Natural killer cell (primary cell): ENCODE measurements at places on chromosomes 5 and 9.

- H3K36me3 ChIP-seq = no peaks in the 10 kb centered on the region
- H3K4me1 ChIP-seq = no peaks in the 10 kb centered on the region
- H3K4me3 ChIP-seq = no peak overlapping the region
- H3K27ac ChIP-seq = no peak overlapping the region
- no peaks in the 10 kb centered on the region for H3K27me3 ChIP-seq
These were observed 47.4 kb upstream of the ATG10 start for GRCh38 chr5:81924442-81924841.

GRCh38 chr5:111680737-111681413 lies 76.1 kb downstream of the NREP start:
- no peak for DNase-seq
- H3K4me3 ChIP-seq = no peak overlapping the region

DNA sequence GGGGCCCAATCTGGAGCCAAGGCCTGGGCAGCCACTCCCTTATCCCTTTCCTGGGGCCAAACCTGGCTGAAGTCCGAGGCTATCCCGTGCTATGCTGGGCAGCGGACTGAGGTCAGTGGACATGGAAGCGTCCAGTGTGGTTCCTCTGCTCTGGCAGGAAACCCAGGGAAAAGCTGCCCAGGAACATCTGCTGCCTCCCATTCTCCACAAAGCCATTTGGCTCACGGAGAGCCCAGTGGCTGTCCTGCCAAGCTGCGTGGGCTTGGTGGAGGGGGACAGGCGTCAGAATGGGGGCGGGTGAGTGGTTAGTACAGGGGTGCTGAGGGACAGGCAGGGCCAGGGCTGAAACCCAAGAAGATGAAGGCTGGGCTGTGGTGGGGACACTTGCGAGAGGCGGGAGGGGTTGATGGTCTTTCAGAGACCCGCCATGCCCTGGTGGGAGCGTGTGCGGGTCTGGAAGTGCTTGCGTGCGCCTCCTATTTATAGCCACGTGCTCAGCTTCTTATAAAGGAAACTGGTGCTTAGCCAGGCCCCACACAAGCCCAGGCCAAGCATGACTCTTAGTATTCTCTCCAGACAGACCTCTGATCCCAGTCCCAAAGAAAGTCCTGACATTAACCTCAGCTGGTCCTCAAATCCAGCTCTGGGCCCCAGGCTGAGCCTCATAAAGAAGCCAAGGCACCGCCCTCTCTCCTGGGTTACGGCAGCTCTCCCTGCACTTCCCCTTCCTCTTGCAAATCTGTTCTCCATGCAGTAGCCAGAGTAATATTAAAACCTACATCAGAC lies 9.4 kb upstream of the SLC6A7 start:
- DNase-seq = no peak
- H3K4me1 ChIP-seq = no peaks in the 10 kb centered on the region
- no peak overlapping the region for H3K4me3 ChIP-seq
- no peak overlapping the region for H3K27ac ChIP-seq

- no peaks in the 10 kb centered on the region for H3K27me3 ChIP-seq
- H3K4me3 ChIP-seq = no peak overlapping the region
- H3K4me1 ChIP-seq = peaks cover 34% of the 10 kb centered on the region
- DNase-seq = peak; percentile 36
- no peaks in the 10 kb centered on the region for H3K36me3 ChIP-seq
These were observed 69.0 kb downstream of the MVB12B start for GRCh38 chr9:126395439-126396212.

GRCh38 chr5:646396-647201 lies 34.5 kb downstream of the CEP72 start:
- H3K36me3 ChIP-seq = peaks cover 2% of the 10 kb centered on the region
- H3K4me1 ChIP-seq = no peaks in the 10 kb centered on the region
- no peak overlapping the region for H3K27ac ChIP-seq
- H3K27me3 ChIP-seq = no peaks in the 10 kb centered on the region

GRCh38 chr9:105385381-105385985 lies 62.4 kb upstream of the FSD1L start:
- H3K4me1 ChIP-seq = peaks cover 3% of the 10 kb centered on the region
- peak overlapping the region; percentile 46 for H3K4me3 ChIP-seq
- H3K27me3 ChIP-seq = no peaks in the 10 kb centered on the region
- H3K27ac ChIP-seq = no peak overlapping the region

DNA sequence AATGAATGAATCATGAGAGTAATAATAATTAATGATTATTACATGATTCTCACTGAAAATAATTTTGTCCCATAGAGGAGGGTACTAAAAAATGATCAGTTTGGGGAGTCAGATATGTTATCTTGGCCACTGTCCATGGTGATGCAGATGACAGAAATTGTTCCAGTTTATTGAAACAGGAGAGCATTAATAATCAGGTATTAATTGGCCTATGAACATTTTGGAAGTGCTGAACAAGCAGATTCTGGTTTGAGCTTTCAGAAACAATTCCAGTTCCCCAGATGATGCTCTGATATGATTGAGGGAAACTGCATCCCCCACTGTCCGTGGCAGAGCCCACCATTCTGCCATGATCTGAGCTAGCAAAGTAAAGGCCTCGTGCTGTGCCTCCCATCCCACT lies 345.2 kb downstream of the ZSWIM6 start:
- H3K4me1 ChIP-seq = peaks cover 5% of the 10 kb centered on the region
- H3K4me3 ChIP-seq = no peak overlapping the region
- DNase-seq = no peak
- no peaks in the 10 kb centered on the region for H3K36me3 ChIP-seq

DNA sequence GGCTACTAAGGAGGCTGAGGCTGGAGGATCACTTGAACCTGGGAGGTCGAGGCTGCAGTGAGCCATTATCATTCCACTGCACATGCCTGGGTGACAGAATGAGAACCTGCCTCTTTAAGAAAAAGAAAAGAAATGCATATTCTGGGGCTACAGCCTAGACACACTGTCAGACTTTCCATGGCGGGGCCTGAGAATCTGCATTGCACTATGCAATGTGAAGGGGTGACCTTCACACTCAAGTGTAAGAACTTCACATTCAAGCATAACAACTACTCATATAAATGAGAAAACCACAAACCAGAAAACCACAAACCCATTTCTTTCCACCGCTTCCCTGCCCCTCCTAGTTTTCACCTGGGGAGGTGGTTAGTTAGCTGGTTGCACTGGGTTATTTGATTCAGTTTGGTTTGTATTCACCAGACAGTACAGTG lies 18.0 kb upstream of the FBP2 start:
- peaks cover 3% of the 10 kb centered on the region for H3K4me1 ChIP-seq
- H3K27ac ChIP-seq = no peak overlapping the region
- no peaks in the 10 kb centered on the region for H3K27me3 ChIP-seq
- DNase-seq = peak; percentile 5

- H3K27me3 ChIP-seq = no peaks in the 10 kb centered on the region
- H3K4me1 ChIP-seq = no peaks in the 10 kb centered on the region
- H3K4me3 ChIP-seq = no peak overlapping the region
- H3K36me3 ChIP-seq = no peaks in the 10 kb centered on the region
These were observed 90.5 kb upstream of the TRIM32 start for GRCh38 chr9:116596646-116597045.

DNA sequence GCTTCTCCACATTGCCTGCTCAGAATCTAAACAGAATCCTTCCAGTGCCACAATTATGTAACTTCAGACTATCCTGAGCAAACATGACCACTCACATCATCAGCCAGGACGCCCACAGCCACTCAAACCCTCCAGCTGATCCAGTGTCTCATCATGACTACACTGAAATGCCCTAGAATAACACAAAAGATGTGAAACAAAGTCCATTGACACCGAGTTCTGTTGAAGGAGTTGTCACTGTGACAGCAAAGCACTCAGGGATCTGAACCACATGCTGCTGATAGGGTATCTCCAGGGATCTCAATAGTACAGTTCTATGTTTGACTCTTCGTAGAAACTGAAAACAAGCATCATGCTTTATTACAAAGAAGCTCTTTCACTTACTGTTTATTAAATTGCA lies 150.2 kb downstream of the GABBR2 start:
- H3K4me3 ChIP-seq = no peak overlapping the region
- no peaks in the 10 kb centered on the region for H3K4me1 ChIP-seq

DNA sequence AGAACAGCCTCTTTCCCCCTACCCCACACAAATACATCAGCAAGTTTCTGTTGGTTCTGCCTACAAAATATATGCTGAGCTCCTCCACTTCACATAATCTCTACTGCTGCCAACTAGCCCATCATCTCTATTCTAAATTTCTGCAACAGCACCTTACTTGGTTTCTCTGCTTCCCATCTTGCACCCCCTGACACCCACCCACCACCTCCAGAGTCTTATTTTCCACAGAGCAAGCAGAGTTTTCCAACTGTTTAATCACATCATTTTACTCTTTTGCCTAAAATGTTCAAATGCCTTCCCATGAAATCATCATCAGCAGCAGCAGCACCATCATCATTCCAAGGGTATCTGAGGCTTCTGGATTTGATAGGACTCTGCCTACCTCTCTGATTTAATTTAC lies 295.7 kb downstream of the CTNND2 start:
- no peak overlapping the region for H3K4me3 ChIP-seq
- no peaks in the 10 kb centered on the region for H3K27me3 ChIP-seq
- DNase-seq = no peak
- H3K27ac ChIP-seq = no peak overlapping the region
- H3K4me1 ChIP-seq = no peaks in the 10 kb centered on the region
- H3K36me3 ChIP-seq = no peaks in the 10 kb centered on the region

- H3K4me3 ChIP-seq = no peak overlapping the region
- peaks cover 9% of the 10 kb centered on the region for H3K4me1 ChIP-seq
- H3K36me3 ChIP-seq = no peaks in the 10 kb centered on the region
- H3K27me3 ChIP-seq = no peaks in the 10 kb centered on the region
These were observed 3.2 kb upstream of the C5orf63 start for GRCh38 chr5:127076315-127077129.

GRCh38 chr5:73066466-73066865 lies 53.9 kb upstream of the TMEM171 start:
- no peaks in the 10 kb centered on the region for H3K4me1 ChIP-seq
- H3K4me3 ChIP-seq = no peak overlapping the region
- DNase-seq = no peak
- no peak overlapping the region for H3K27ac ChIP-seq

DNA sequence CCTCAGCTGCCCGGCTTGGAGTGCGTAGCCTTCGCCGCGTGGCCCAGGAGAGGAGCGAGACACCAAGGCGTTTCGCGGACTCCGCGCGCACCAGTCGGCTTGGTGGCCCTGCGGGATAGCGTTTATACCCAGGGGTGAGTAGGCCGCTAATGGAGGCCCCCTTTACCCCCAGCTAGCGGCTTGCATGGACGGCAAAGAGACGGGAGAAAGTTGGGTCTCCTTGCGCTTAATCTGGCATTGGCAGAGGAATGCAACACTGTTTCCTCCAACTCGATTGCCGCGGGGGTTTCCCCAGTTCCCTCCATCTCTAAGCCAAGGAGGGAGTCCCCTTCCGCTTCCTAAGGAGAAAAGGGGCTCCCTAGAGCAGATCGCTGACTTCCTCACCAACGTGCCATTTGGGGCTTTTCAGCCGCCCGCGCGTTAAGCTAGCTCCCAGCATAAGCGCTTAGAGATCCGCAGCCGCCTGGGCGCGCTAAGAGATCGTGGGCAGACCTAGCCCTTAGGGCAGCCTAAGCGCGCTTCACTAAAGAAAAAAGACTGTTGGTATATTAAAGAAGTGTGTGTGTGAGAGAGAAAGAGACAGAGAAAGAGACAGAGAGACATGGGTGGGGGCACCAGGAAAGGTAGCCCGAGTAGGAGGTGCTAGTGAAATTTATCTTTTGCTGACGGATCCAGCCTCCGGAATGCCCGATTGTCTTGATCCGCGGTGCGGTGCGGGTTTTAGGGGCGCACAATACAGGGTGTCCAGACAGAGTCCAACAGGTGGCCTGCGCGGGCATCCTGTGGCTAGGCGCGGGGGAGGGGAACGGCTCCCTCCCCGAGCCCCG lies 597.9 kb upstream of the SGCD start:
- peaks cover 23% of the 10 kb centered on the region for H3K4me1 ChIP-seq
- peak overlapping the region; percentile 14 for H3K4me3 ChIP-seq
- peaks cover 37% of the 10 kb centered on the region for H3K27me3 ChIP-seq
- DNase-seq = peak; percentile 16

DNA sequence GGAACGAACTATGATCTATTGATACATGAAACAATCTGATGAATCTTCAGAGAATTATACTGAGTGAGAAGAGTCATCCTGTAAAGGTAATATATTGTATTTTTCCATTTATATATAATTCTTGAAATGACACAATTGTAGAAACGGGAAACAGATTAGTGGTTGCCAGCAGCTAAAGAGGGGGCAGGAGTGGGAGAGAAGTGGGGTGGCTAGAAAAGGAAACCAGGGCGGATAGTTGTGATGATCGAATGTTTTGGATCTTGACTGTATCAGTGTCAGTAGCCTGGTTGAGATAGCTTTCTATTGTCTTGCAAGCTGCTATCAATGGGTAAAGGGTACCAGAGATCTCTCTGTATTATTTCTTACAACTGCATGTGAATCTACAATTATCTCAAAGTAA lies 17.7 kb upstream of the RAPGEF1 start:
- peaks cover 12% of the 10 kb centered on the region for H3K4me1 ChIP-seq
- H3K36me3 ChIP-seq = no peaks in the 10 kb centered on the region
- no peak overlapping the region for H3K4me3 ChIP-seq
- H3K27ac ChIP-seq = no peak overlapping the region
- no peak for DNase-seq

GRCh38 chr9:122223435-122223834 lies 5.3 kb downstream of the LHX6 start:
- H3K4me3 ChIP-seq = no peak overlapping the region
- H3K36me3 ChIP-seq = no peaks in the 10 kb centered on the region
- peaks cover 21% of the 10 kb centered on the region for H3K4me1 ChIP-seq
- DNase-seq = no peak

GRCh38 chr9:83583151-83584014 lies 39.6 kb upstream of the IDNK start:
- no peaks in the 10 kb centered on the region for H3K36me3 ChIP-seq
- no peak overlapping the region for H3K4me3 ChIP-seq
- no peaks in the 10 kb centered on the region for H3K27me3 ChIP-seq

GRCh38 chr9:37085233-37085632 lies 35.1 kb upstream of the ZCCHC7 start:
- H3K27me3 ChIP-seq = no peaks in the 10 kb centered on the region
- peaks cover 8% of the 10 kb centered on the region for H3K4me1 ChIP-seq
- peaks cover 18% of the 10 kb centered on the region for H3K36me3 ChIP-seq
- no peak for DNase-seq
- H3K27ac ChIP-seq = no peak overlapping the region
- H3K4me3 ChIP-seq = no peak overlapping the region

- no peaks in the 10 kb centered on the region for H3K4me1 ChIP-seq
- DNase-seq = no peak
- H3K4me3 ChIP-seq = no peak overlapping the region
- H3K27me3 ChIP-seq = no peaks in the 10 kb centered on the region
These were observed 100.7 kb downstream of the GAS1 start for GRCh38 chr9:86846656-86847055.
